NCI-H69 (cell line): ENCODE measurements at places on chromosomes 6 and 20.

- DNase-seq, result no peak
Observed at GRCh38 chr20:51122931-51123658, 100.2 kb upstream of the KCNG1 start.

GRCh38 chr20:3168829-3169590 is 4.3 kb downstream of the LZTS3 start:
- DNase-seq, result no peak

- no peak for DNase-seq
Observed at GRCh38 chr20:916125-916799, at the start of gene ANGPT4. TSS of gene ANGPT4 (minus strand) at chr20:916334. CDS start at chr20:916214, 120 bp downstream.

DNA sequence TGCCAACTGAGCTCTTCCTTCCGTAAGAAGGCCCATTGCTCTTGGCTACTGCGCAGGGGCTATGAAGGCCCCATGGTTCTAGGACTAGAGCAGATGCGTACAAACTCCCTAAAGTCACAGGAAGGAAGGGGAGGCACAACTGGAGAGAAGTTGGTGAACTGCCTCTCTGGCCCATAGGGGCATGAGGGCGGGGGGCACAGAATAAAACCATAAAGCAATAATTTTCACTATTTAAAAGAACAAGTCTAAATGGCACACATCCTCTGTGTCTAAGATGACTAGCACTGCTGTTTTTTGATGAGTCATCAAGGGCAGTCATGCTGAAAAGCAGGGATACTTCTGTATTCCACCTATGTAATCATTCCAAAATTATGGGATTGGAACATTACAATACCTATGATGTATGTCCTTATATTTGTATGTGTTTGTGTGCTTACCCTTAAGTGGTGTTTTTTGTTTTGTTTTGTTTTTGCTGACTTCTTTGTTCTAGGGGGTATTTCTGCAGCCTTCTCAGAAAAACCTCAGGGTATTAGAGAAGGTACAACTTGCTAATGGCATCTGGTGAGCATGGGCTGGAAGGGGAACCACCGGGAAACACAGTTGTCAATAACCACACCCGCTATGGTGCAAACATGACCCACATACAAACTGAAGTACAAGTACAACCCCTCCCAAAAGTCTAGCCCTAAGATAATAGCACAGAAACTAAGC is 36.9 kb downstream of the B4GALT5 start:
- DNase-seq, result peak; percentile 61

- no peak for DNase-seq
Observed at GRCh38 chr6:79971193-79971592, 23.8 kb upstream of the ELOVL4 start.

- DNase-seq, result peak; percentile 19
Observed at GRCh38 chr20:12531626-12532025, 477.1 kb upstream of the SPTLC3 start.

GRCh38 chr6:141540207-141540606 is 592.5 kb upstream of the GJE1 start:
- peak; percentile 56 for DNase-seq

- no peak for DNase-seq
Observed at GRCh38 chr20:56831795-56832194, 202.7 kb downstream of the TFAP2C start.

GRCh38 chr6:147381712-147382111 is 126.8 kb upstream of the SAMD5 start:
- no peak for DNase-seq
